ENCODE measurements at places on chromosomes 5 and 9.

DNA sequence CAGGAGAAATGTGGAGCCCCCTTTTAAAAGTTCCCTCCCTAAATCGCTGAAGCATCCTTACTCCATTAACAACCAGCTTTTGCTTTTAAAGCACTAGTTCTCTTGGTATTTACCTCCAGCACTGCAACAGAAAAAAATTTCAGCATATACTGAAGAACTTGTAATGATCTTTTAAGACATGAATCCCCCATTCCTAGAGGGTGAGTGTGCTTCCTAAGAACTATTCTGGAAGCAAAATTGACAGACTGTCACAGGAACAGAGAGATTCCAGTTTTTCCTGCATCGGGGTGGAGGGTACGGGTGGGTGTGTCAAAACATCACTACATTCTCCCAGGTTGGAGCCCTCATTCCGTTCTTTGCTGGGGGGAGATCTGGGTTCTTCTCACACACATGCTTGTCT lies 151.9 kb downstream of the EBF1 start:
- no peak for DNase-seq

GRCh38 chr9:100447041-100447440 lies 20.1 kb downstream of the MSANTD3 start:
- DNase-seq: no peak

DNA sequence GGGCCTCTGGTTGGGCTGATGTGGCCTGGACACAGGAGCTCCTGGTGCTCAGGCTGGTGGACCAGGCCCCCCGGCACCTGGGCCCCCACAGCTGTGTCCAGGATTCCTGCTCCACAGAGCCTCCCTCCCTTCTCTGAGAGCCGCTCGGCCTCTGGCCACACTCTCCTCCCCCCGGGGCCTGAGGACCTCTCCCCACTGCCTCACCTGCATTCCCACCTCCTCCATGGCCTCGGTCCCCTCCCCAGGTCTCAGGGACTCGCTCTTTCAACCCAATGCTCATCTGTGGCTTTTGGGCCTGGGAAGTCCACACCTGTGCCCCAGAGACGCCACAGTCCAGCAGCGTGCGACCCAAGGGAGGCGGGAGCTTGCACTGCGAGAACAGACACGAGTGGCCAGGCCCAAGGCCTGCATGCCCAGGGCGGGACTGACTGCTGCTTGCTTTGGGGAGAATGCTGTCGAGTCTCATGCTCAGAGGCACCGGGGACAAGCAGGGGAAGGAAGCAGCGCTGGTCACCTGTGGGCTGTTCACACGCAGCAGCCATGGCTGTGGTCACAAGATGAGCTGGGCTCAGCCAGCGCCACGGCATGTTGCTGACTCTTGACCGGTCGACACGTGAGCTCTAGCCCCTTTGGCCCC lies 14.6 kb downstream of the PAEP start:
- DNase-seq: no peak

DNA sequence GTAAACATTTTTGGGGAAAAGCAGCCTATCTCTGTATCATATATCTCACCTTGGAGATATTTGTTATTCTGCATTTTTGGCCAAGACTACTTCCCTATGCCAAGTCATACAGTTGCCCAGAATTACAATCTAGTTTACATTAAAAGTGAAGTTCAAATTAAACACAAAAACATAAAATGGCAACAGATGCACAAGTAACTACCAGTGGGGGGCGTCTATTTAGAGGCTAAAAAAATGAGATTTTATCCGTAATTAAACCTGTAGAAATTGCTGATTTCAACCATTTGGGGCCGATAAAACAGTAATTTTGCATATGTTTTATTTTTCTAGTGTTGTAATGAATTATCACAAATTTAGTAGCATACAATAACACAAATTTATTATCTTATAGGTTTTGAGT lies 787.1 kb upstream of the CHD1 start:
- no peak for DNase-seq

DNA sequence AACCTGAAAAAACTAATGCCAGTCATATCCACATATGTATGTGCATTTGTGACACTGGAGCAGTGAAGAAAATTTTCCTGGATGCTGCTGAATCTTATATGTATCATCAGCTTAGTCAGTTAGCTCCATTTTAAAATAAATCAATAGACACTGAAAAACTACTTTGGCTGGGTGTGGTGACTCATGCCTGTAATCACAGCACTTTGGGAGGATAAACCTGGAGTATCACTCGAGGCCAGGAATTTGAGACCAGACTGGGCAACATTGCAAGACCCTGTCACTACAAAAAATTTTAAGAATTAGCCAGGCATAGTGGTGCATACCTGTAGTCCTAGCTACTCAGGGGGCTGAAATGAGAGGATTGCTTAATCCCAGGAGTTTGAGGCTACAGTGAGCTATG lies 511.0 kb upstream of the TLE4 start:
- no peak for DNase-seq

- no peak for DNase-seq
Measured at GRCh38 chr5:157108976-157109375, at the start of gene HAVCR2. Gene HAVCR2, minus strand, starts transcription at chr5:157109044. Its CDS starts 61 bp downstream, at chr5:157108983.

GRCh38 chr5:144598451-144599068 lies 427.9 kb downstream of the KCTD16 start:
- DNase-seq: no peak

DNA sequence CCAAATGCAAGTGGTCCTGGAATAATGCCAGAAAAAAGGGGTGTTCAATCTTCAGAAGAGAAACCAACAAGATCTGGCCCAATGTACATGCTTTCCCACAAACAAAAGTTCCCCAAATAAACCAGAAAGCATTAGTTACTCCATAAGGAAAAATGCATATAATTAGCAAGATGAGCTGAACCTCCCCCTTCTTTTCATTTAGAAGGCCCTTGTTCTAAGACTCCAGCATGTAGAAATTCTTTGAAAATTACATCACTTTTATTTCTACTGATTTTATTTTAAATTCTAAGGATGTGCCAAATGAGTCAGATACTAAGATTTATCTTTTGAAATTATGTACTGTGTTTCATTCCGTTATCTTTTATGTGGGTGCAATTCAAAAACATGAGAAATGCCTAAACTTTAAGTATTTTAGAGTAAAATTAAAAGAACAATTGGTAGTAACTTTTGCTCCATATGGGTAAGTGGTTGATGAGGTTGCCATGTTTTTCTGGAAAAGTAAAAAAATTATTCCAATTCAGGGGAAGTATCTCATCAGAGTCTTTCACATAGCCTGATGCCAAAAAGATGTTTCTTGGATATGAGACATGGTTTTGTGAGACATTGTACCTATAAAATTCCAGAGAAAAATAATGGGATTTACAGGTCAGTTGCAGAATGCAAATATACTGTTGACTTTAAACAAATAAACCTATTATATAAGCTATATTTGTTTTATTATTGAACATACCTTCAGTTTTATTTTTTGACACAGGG lies 106.5 kb upstream of the CCDC112 start:
- DNase-seq: no peak

GRCh38 chr9:14895806-14896205 lies 14.4 kb downstream of the FREM1 start:
- DNase-seq: no peak

DNA sequence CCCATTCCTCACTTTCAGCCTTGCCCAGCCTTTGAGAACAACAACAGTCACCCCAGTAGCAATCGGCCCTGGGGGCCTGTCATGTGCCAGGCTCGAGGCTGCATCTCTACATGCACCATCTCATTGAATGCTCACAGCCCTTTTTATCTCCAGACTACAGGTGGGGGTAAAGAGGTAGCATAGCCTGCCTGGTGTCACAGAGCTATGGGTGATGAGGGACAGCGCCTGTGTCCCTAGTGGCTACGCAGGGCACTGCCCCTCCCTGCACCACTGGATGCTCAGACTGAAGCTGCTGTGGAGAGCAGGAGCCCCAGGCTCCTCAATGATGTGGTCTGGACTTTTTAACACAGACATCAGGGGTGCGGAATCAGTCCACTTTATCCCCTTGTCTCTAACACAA lies 2.8 kb downstream of the CAMK2A start:
- DNase-seq: no peak

DNA sequence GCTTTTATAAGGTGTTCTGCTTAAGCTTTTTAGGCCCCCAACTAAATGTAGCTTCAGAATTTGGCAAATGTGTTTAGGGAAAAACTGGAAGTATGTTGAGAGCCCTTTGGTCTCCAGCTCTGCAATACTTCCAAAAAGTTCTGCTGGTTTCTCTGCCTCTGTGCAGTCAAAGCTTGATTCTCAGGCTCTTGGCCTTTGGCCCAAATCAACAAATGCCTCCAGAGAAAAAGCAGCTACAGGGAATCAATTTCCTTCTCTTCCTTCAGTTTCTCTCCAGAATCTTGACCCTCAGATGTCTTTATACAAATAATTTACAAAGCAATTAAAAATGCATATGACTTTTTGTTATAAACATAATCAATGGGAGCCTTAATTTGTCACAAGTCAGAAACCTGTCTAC lies 235.7 kb downstream of the COMMD10 start:
- DNase-seq: no peak

- no peak for DNase-seq
Measured at GRCh38 chr5:126433701-126434100, 10.5 kb downstream of the GRAMD2B start.

- no peak for DNase-seq
Measured at GRCh38 chr9:17401858-17402257, 177.0 kb upstream of the SH3GL2 start.

GRCh38 chr9:113315231-113315630 lies 12.1 kb upstream of the RNF183 start:
- no peak for DNase-seq

DNA sequence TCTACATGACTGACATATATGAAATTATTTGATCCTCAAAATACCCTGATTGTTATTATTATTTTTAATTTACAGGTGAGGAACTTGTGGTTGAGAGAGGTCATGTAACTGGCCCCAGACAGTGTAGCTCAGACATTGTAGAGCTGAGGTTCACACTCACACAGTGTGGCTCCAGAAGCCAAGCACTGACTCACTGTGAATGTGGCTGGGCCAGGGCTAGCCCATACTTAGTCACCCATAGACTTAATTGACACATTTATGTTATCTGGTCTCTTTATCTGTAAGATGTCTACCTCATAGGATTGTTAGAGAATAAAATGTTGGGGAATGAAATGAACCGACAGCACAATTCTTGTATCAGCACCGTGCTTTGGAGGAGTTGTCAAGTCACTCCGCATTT lies 24.9 kb upstream of the CCDC112 start:
- no peak for DNase-seq

- DNase-seq: no peak
Measured at GRCh38 chr9:35385042-35385441, 104.9 kb upstream of the RUSC2 start.

DNA sequence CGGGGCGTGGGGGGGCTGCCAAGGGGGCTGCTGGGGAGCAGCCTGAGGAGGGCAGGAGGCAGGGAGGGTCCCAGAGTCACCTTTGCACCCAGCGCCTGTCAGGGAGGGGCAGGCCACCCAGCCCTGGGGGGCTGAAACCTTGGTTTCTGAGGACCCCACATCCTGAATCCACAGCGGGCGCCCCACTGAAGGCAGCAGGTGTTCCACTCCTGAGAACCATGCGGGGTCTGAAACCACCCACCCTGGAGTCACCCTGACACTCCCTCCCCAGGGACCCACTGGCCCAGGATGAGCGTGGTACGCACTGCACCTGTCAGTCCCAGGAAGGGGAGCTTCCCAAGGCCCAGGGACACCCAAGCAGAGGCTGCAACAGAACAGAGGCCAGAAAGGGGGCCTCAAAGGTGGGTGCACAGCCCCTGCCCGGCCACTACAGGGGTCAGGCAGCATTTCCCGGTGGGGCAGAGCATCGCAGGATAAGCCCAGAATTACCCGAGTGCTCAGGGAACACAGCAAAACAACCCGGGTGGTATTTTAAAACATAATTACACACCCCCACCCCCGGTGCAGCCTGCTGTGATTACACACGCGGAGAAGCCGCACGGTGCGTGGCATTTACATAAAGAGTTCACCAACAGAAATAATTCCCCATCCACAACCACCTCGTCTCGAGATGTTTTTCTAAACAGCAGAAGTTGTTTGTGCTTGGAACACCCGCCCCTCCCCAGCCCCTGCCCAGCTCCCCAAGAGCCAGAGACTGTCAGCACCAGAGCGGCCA lies 57.3 kb upstream of the UBAC1 start:
- no peak for DNase-seq

GRCh38 chr5:115363879-115364278 lies 67.4 kb upstream of the CCDC112 start:
- DNase-seq: no peak

GRCh38 chr9:69246629-69247028 lies 72.6 kb downstream of the TJP2 start:
- DNase-seq: no peak

DNA sequence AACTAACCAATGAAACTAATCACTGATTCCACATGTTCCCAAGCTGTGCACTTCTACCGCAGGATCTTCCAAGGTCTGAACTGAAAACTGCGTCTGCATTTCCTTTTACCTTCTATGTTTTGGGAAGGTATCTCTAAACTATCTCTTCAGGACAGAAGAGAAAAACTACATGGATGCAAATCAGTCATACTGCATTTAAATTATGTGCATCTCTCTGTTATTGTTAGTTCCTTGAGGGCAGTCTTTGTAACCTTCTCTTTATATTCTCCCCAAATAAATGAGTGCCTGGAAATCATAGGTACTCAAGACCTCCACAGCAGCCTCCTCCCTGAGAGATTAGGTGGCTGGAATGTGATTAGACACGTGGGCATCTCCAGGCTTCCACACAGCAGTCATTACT lies 17.1 kb downstream of the MTX3 start:
- DNase-seq: no peak

DNA sequence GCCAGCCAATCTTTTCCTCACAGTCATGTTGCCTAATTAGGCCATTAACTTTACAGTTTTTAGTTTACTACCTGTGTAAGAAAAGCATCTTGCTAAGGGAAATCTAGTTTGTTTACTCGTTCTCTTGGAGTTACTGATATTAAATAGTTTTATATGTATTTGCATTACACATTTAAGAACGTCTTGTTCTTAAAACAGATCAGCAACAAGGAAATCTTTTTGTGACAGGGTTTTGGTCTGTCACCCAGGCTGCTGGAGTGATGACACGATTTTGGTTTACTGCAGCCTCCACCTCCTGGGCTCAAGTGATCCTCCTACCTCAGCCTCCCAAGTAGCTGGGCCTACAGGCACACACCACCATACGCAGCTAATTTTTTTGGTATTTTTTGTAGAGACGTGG lies 29.2 kb upstream of the MSH3 start:
- DNase-seq: no peak

DNA sequence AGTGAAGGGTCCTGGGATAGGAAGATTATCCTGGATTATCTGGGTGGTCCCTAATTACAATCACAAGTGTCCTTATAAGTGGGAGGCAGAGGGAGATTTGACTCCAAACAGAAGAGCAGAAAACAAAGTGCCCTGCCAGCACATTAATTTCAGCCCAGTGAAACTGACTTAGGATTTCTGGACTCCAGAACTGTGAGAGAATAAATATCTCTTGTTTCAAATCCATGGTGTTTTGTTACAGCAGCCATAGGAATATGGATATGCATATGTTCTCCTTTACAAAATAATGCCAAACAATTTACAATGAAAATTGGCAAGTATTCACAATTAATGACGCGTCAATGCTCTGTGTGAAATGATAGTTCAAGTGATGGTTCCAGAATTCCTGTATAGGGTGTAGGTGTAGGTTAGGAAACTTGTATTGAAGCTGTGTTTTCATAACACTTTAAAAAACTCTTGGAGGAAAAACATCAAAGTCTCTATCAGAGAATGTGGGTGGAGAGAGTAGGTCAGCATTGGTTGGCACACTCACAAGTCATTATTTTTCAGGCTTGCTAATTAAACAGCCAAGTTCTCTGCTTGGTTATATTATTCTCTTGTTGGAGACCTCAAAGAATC lies 19.9 kb upstream of the PLPP1 start:
- no peak for DNase-seq

Data from activated gamma-delta T cell treated with anti-CD3 and anti-CD28 coated beads, Interleukin-2, amount 50 U/mL, for 16 hours (primary cell).